ENCODE measurements at places on chromosomes 12 and 14. TPM values are rescaled to one million over a fixed set of nuclear protein-coding genes. Genes with fewer than 3 reads are reported as not detected.
A peak's percentile ranks its signal among the peaks of the same experiment; 100 is the strongest.

Gene RBM25
- polyA plus RNA-seq, result 47.2 TPM

Gene PCED1B
- polyA plus RNA-seq, result 1.4 TPM

Gene KCNMB4
- 2.3 TPM for polyA plus RNA-seq

Gene SERPINA10
- not detected for polyA plus RNA-seq

Gene NOS1
- polyA plus RNA-seq, result 0.15 TPM

Gene TAS2R19
- polyA plus RNA-seq, result 0.30 TPM

Gene PDE3A
- 0.31 TPM for polyA plus RNA-seq

Gene MDGA2
- polyA plus RNA-seq, result not detected

Gene LRRC43
- polyA plus RNA-seq, result not detected

DNA sequence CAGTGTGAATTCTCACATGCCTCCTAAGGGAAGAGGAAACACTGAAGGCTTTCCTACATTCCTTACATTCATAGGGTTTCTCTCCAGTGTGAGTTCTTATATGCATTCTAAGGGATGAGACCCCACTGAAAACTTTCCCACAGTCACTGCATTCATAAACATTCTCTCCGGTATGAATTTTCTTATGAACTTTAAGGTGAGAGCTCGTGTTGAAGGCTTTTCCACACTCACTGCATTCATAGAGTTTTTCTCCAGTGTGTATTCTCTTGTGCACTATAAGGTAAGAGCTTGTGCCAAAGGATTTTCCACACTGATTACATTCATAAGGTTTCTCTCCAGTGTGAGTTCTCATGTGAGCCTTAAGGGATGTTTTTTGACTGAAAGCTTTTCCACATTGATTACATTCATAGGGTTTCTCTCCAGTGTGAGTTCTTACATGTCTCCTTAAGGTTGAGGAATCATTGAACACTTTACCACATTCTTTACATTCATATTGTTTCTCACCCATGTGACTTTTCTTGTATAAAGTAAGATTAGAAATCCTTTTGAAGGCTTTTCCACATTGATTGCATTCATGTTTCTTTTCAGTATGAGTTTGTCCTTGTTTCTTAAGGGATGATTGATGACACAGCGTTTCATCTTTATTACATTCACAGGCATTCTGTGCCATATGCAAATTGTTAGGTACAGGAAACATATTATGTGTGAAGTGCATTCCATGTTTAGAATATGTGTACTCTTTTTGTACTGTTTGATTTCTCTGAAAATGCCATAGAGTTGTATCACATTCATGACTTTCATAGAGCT is 9.5 kb downstream of the ZNF891 start:
- H3K36me3 ChIP-seq, result peaks cover 88% of the 10 kb centered on the region
- no peak for DNase-seq
- H3K27me3 ChIP-seq, result no peaks in the 10 kb centered on the region
- H3K27ac ChIP-seq, result no peak overlapping the region

GRCh38 chr12:79692860-79693577 is 2.3 kb upstream of the PAWR start:
- no peak overlapping the region for H3K27ac ChIP-seq
- H3K4me1 ChIP-seq, result peaks cover 30% of the 10 kb centered on the region
- DNase-seq, result no peak
- H3K4me3 ChIP-seq, result no peak overlapping the region

GRCh38 chr12:27201169-27201568 is 42.9 kb upstream of the STK38L start:
- no peak for DNase-seq
- no peaks in the 10 kb centered on the region for H3K27me3 ChIP-seq
- H3K36me3 ChIP-seq, result no peaks in the 10 kb centered on the region
- no peak overlapping the region for H3K27ac ChIP-seq

GRCh38 chr12:8504351-8504750 is 9.0 kb upstream of the CLEC4D start:
- no peak overlapping the region for H3K4me3 ChIP-seq
- H3K27ac ChIP-seq, result no peak overlapping the region
- no peaks in the 10 kb centered on the region for H3K36me3 ChIP-seq
- H3K4me1 ChIP-seq, result no peaks in the 10 kb centered on the region
- H3K27me3 ChIP-seq, result no peaks in the 10 kb centered on the region
- DNase-seq, result no peak

DNA sequence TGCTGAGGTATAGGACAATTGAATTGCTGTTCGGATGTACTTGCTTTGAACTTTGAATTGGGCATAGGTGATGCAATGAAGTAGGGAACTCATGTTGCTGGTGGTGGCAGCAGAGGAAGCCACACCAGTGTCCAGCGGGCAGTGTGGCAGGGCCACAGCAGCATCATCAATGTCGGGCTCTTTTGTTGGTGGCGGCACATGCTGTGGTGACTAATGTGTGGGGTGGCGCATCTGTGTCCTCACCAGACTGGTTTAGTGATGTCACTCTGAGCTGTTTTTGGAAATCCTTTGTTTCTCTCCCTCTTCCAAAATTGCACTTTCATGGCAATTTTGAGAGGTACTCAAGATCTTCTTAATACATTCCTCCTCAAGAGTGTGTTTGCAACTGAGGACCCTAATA is 187.6 kb downstream of the ETNK1 start:
- no peaks in the 10 kb centered on the region for H3K4me1 ChIP-seq
- H3K27me3 ChIP-seq, result no peaks in the 10 kb centered on the region
- H3K36me3 ChIP-seq, result no peaks in the 10 kb centered on the region

- no peaks in the 10 kb centered on the region for H3K36me3 ChIP-seq
- H3K27me3 ChIP-seq, result no peaks in the 10 kb centered on the region
- no peak for DNase-seq
- H3K4me3 ChIP-seq, result no peak overlapping the region
- H3K4me1 ChIP-seq, result no peaks in the 10 kb centered on the region
These were observed 26.5 kb upstream of the STRAP start for GRCh38 chr12:15855646-15856045.

GRCh38 chr12:113059071-113059595 is 2.6 kb downstream of the DTX1 start:
- H3K4me1 ChIP-seq, result peaks cover 14% of the 10 kb centered on the region
- DNase-seq, result no peak
- no peak overlapping the region for H3K27ac ChIP-seq
- H3K4me3 ChIP-seq, result no peak overlapping the region

GRCh38 chr14:98943907-98944306 is 328.1 kb downstream of the BCL11B start:
- no peaks in the 10 kb centered on the region for H3K27me3 ChIP-seq
- H3K36me3 ChIP-seq, result no peaks in the 10 kb centered on the region
- no peaks in the 10 kb centered on the region for H3K4me1 ChIP-seq
- H3K4me3 ChIP-seq, result no peak overlapping the region
- H3K27ac ChIP-seq, result no peak overlapping the region

DNA sequence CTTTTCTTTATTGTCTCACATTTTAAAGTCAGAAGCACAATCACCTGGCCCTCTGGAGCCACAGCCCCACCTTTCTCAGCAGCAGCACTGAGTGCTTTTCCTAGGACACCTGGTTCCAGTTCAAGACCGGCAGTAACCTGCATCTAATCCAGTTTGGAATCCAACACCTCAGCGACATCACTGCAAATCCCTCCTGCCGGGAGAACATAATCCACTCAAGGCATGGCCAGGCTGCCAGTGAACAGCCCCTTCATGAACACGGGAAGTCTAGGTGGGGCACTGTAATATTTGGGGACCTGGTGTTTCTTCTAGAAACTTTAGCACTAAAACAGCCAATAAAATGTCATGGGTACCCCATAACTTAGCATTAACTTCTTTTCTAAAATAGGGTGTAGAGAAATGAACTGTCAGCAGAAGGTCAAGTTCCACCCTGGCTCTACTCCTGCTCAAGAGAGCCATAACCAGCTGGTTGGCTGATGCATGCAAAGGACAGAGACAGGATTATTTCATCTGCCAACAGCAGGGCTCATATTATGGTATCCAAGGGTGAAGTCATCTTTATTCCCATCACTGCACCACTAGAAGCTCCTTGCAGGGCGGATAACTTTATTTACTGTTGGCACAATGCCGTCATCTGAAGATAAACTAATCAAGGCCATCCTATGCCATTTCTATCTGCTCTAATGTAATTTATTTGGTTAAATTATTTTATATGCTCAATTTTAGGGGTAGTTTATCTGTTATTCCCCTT is 76.7 kb downstream of the TTC7B start:
- H3K27me3 ChIP-seq, result no peaks in the 10 kb centered on the region
- H3K27ac ChIP-seq, result peak overlapping the region; percentile 39
- H3K4me1 ChIP-seq, result no peaks in the 10 kb centered on the region
- no peak overlapping the region for H3K4me3 ChIP-seq

- H3K36me3 ChIP-seq, result no peaks in the 10 kb centered on the region
- DNase-seq, result no peak
- no peaks in the 10 kb centered on the region for H3K4me1 ChIP-seq
- H3K4me3 ChIP-seq, result no peak overlapping the region
- no peak overlapping the region for H3K27ac ChIP-seq
These were observed 91.9 kb downstream of the SLC24A4 start for GRCh38 chr14:92414690-92415445.

DNA sequence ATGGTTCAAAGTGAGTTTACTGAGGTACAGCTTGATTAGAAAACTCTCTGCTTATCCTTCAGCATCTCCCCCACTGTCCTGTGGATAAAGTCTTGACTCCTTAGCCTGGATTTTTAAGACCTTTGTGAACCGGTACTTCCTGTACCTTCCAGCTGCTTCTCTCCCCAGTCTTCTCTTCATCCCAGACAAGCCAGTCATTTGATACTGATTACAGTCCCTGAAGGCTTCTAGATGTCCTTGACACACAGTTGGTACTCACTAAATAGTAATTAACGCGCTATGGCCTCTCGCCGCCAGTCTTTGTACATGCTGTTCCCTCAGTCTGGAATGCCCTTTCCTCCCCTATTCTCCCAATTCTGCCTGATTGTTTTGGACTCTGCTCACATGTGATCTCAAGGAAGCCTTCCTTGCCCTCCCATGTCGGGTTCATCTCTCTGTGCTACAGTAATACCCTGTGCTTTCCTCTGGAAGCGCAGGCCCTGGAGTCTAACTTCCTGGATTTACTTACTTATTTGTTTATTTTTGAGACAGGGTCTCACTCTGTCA is 50.6 kb upstream of the PTGR2 start:
- no peaks in the 10 kb centered on the region for H3K4me1 ChIP-seq
- DNase-seq, result no peak
- no peak overlapping the region for H3K4me3 ChIP-seq
- peaks cover 6% of the 10 kb centered on the region for H3K36me3 ChIP-seq
- H3K27ac ChIP-seq, result no peak overlapping the region

- no peaks in the 10 kb centered on the region for H3K4me1 ChIP-seq
- H3K36me3 ChIP-seq, result no peaks in the 10 kb centered on the region
- H3K27ac ChIP-seq, result no peak overlapping the region
- no peak for DNase-seq
- no peak overlapping the region for H3K4me3 ChIP-seq
- no peaks in the 10 kb centered on the region for H3K27me3 ChIP-seq
These were observed 52.9 kb upstream of the SLC35F4 start for GRCh38 chr14:57918791-57919190.

DNA sequence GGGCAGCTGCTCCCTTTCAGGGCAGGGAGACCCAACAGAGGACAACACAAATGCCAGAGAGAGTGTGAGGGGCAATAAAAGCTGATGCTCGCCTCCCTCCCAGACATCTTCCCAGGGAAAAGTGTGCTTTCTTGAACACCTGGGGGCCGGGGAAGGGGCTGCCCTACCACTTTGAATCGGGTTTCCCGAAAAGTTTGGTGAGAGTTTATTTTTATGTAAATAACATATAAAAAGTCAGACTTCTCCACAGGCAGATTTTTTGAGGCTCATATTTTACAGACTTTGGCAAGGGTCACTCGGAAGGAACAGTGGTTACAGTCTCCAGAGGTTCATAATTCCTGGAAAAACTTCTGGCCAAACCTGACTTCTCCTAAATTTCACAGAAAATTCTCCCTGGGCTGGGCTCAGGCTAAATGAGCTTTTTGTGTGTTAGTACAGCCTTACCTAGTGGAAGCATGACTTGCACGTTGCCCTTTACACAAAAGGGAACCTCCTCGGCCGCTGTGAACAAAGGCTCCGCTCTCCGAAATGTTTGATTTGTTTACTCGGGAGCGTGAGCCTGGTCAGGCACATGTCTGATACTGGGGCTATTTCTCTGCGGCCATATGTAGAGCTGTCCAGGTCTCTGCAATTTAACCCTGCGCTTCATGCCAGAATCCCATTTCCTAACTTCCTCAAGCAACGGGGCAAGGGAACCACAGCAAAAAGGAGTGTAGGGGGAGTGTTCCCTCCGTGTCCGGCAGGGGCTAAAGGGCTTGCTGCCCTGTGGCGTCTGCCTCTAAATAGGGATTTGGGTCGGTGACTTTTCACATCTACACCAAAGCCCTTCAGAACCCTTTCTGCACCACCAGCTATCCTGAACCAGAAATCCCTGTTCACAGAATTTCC is 3.4 kb downstream of the RTL1 start:
- peaks cover 57% of the 10 kb centered on the region for H3K27me3 ChIP-seq
- no peak overlapping the region for H3K4me3 ChIP-seq
- H3K4me1 ChIP-seq, result peaks cover 5% of the 10 kb centered on the region
- H3K27ac ChIP-seq, result no peak overlapping the region
- no peaks in the 10 kb centered on the region for H3K36me3 ChIP-seq
- no peak for DNase-seq

- no peak for DNase-seq
- no peaks in the 10 kb centered on the region for H3K4me1 ChIP-seq
- H3K27ac ChIP-seq, result no peak overlapping the region
- no peak overlapping the region for H3K4me3 ChIP-seq
These were observed 485.6 kb downstream of the FLRT2 start for GRCh38 chr14:86015511-86015910.

DNA sequence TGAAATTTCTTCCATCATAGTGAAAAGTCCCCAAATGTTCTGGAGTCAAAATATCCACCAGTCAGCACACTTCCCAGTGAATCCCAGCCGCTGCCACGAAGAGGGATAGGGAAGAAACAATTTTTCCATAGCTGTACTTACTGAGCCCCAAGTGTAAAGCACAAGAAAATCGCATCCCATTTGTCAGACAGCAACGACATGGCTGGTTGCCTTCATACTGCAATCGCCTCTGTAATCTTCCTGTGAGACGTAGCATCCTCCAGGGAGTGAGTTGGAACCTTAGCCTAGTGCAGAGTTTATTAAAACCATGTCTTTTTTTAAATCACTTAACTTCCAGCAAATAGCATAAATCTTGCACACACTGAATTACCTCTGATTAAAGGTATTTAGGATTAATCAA is 56.8 kb downstream of the GNG2 start:
- no peaks in the 10 kb centered on the region for H3K27me3 ChIP-seq
- DNase-seq, result no peak
- no peak overlapping the region for H3K4me3 ChIP-seq
- H3K27ac ChIP-seq, result no peak overlapping the region
- H3K4me1 ChIP-seq, result no peaks in the 10 kb centered on the region

GRCh38 chr14:53127832-53128231 is 25.3 kb downstream of the DDHD1 start:
- H3K27ac ChIP-seq, result no peak overlapping the region
- H3K36me3 ChIP-seq, result no peaks in the 10 kb centered on the region
- no peak for DNase-seq
- H3K27me3 ChIP-seq, result no peaks in the 10 kb centered on the region

GRCh38 chr14:29584992-29585391 is 342.7 kb downstream of the PRKD1 start:
- DNase-seq, result peak; percentile 86
- H3K27me3 ChIP-seq, result no peaks in the 10 kb centered on the region
- no peaks in the 10 kb centered on the region for H3K36me3 ChIP-seq
